Cortex of kidney (tissue), 1 donor: ENCODE measurements at places on chromosomes 5 and 9.

- DNase-seq, result no peak
Measured at GRCh38 chr5:58318468-58318867, 141.4 kb downstream of the PLK2 start.

DNA sequence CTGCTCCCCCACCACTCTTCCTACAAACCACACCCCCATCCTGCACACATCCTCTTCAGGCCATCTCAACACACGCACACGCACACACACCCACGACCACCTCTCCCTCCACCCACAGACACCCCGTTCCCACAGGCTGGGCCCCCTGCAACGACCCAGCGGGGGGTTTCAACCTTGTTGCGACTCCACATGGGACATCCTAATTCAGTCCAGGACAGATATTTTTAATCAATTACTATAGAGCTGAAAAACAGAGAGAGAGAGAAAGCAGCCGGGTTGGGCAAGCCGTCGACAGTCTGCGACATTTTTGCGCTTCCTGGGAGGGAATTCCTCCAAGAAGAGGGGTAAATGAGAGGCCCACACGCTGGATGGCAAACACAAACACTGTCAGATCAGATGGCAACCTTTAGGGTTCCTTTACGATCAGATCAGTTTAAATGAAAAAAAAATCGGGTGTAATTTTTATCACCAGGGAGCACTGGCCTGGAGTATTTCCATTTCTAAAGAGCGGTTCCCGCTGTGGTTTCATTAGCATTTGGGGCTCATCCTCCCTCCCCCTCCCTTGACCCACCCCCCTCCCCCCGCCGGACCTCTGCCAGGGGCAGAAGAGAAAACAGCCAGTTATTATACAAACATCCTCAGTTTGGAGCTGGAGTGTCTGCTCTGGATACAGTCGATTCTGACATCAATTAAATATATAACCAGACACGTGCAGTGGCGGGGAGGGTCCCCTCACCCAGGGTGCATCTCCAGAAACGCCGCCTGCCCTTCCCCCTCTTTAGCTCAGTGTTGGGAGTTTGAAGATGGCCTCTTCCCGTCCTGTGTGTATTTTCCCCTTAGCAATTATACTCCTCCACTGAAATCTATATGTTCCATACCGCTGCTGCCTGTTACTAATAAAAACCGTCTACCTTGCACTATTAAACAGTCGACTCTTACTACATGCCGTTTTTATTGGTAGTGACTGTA, 2.3 kb upstream of the IRX2 start:
- no peak for DNase-seq

- DNase-seq, result no peak
Measured at GRCh38 chr5:71972777-71973473, 134.3 kb upstream of the MAP1B start.

GRCh38 chr5:138664276-138664943, 88.8 kb upstream of the CTNNA1 start:
- no peak for DNase-seq

GRCh38 chr9:130715270-130715669, 21.7 kb downstream of the EXOSC2 start:
- no peak for DNase-seq

- no peak for DNase-seq
Measured at GRCh38 chr5:10528056-10528816, 35.6 kb upstream of the ANKRD33B start.

DNA sequence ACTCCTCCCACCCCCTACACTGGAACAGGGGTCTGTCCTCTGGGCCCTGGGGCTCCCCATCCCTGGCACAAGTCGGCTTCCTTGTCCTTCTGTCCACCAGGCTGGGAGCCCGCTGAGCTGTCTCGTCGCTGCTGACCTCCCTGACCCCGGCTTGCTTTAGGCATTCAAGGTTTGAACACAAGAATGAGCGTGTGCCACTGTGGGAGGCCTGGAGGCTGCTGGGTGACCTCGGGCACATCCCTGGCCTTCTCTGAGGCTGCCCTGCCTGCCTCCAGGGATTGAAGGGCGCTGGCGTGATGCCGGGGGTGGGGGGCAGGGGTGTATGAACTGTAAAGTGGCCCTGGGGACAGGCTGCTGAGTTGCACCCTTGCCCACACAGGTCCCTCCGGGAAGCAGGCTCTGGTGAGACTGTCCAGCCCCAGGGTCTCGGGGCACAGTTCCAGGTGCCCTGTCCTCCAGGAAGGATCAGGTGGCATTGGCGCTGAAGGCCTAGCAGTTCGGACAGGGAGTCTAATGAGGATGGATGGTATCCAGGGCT, 18.2 kb downstream of the FIBCD1 start:
- DNase-seq, result no peak

DNA sequence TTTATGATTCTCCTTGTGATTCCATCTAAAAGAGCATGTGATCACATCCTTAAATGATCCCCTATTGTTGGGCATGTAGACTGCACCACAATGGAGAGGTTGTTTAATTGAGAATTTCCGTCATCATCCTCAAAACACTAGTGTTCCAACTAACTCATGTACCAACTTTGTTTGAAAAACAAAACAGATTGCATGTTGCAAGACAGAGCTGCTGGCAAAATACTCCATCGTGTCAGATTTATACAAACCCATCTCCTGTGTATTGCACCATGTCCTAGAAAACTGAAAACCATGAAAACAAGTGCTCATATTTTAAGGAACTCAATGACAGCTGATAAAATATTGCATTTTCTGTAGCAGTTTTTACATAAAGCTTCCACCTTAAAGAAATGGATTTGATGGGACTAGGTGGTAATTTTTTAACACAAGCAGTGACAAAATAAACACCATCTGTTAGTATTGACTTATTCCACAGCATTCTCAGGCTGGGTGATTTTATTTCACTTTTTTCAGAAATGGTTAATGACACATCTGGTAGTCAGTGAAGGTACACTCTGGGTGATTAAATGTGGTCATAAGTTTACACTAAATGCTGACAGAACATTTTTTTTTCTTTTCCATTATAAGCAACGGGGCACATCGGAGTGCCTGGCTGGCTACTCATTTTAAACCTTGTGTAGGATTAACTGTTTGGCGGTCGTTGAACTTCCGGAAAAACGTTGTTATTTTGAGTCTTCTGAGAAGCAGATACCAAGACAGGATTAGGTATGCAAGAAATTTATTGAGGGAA, 602.9 kb upstream of the WWC1 start:
- no peak for DNase-seq

- DNase-seq, result no peak
Measured at GRCh38 chr5:32298059-32298415, 14.7 kb downstream of the MTMR12 start.

DNA sequence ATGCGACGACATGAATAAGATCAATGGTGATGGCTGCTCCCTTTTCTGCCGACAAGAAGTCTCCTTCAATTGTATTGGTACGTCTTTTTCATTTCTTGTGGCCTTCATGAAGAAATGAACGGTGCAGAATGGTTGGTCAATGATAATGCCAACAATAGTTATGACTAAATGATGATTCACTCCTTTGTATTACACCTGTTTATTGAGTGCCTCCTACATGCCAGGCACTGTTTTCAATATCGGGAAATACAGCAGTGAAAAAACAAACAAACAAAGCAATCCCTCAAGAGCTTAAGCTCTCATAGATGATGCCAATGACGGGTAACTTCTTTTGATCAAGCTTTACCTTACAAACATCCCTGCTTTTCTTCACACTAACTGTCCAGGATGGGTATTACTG, 117.7 kb downstream of the PAPPA start:
- no peak for DNase-seq

DNA sequence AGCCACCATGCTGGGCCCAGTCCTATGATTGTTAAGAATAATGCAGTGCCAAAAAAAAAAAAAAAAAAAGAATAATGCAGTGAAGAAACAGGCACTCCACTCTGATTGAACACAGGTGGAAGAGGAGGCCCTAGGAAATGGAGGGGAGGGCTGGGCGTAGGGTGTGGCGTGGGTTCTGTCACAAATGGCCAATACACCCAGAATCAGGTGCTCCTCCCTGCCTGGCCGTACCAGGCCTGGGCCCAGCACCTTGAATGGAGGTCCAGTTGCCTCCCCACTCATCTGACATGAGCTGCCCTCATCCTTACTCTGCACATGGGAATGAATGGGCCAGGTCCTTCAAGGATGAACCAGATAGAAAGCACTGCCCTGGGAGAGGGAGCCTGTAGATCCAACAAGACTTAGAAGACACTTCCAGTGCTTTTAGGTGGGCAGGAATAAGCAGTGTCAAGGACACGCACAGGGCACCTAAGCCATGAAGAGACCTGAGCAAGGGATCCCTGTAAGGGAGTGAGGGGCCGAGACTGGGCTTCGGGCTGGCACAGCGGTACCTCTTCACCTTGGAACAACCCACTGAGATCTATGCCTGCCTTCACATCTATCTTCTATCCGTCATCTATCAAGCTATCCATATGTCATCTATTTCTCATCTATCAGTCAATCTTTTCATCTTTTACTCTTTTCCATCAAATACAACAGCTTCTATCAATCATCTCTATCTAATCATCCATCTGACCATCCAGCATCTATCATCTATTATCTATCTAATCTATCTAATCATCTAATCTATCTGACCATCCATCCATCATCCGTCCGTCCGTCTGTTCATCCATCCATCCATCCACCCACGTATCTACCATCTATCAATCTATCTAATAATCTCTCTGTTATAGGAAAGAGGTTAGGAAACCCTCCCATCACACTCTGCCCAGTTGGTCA, 15.9 kb downstream of the NINJ1 start:
- DNase-seq, result no peak

- no peak for DNase-seq
Measured at GRCh38 chr5:83253720-83254119, 176.4 kb downstream of the XRCC4 start.

- DNase-seq, result no peak
Measured at GRCh38 chr5:76483433-76483832, 80.3 kb downstream of the IQGAP2 start.

DNA sequence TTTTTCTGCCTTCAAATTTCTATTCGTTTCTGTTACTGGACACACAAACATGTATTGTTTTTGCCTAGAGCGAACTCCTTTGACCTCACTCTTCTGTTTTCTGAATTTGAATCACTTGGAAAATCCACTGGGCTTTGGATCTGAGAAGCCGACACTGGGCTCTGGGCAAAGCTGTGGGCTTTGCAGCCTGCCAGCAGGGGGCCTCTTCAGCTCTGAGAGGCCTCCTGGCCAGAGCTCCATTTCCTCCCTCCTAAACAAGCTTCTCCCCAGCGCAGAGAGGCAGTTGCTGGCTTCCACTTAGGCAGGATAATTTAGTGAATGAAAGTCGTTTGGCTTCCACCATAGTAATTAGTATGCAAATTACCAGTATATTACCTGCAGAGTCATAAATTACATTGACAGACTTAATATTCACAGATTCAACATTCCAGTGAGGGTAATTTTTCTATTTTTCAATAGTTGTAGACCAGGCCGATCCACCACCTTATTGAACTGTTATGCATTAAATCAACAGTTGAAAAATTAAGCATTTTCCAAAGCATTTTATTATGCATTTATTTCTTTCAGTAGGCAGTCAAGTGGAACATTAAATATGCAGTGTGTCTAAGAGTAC, 104.0 kb upstream of the ZNF366 start:
- DNase-seq, result no peak

- no peak for DNase-seq
Measured at GRCh38 chr9:126683698-126684044, 69.9 kb downstream of the LMX1B start.

GRCh38 chr5:131776450-131776849, 20.4 kb downstream of the FNIP1 start:
- no peak for DNase-seq

GRCh38 chr5:7218141-7218540, 177.8 kb upstream of the ADCY2 start:
- no peak for DNase-seq

GRCh38 chr5:31632460-31632859, 6.5 kb upstream of the PDZD2 start:
- DNase-seq, result no peak

DNA sequence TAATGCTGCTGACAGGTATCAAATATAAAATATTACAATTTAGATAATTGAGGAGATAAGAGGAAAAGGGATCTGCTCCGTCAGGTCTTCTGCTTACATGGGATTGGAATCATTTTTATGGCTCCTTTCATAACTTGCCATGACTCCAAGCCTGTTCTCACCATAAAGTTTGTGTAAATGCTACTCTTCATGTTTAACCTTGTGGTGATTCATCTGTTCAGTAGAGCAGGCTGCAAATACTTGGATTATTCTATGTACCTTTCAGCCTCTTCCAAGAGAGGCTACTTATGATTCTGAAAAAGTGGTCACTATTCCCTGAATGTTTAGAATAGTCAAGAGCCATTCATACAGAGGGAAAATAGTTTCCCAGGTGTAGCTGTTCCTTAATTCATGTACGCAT, 66.9 kb downstream of the SLC44A1 start:
- DNase-seq, result no peak

- no peak for DNase-seq
Measured at GRCh38 chr5:122753500-122753899, 21.4 kb upstream of the SNX2 start.

DNA sequence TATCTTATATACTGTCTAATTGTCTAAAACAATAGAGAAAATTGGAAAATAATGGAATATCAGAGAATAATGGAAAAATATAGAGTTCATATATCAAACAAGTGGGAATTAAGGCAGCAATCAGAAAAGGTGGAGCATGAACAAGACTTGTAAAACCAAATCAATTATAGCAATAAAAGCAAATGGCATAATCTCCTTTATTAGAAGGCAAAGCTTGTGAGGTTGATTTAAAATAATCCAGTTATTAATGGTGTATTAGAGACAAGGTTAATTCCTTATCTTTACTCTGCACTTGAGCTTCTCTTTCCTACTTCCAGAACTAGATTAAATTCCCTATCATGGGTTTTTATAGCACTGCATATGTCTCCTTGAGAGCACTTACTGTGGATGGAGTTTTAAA, 64.1 kb downstream of the AMBP start:
- DNase-seq, result no peak

DNA sequence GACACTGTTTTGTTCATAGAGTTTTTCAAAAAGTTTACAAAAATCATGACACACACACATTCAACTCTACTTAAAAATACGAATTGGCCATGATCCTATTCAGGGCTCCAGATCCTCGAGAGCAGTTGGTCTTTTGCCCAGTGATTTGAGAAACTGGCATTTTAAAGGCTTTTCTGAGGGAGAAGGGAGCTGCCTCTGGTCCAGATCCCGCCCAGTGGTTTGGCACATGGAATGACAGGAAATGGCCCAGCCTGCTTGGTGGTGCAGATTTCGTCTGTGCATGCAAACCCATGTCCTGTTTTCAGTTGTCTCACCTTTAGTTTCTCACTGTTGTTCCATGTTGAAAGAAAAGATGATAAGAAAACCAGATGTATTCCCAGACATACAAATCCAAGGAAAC, 3.6 kb downstream of the CAMK4 start:
- DNase-seq, result no peak

DNA sequence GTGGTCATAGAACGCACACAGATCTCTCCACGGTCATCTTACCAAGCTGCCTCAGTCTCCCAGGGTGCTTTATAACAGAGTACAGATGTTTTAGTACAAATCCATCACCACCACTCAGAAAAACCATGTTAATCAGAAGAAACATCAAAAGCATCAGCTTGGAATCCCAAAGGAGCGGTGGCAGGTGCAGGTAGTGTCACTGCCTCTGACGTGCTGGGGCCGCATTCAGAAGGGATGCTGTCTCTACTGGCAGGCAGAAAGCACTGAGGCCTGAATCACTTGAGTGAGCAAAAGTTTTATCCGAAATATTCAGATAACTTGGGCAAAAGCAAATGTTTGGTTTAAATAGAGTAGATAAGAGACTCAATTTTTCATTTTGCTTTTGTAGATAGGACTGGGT, 448.4 kb upstream of the ZNF608 start:
- DNase-seq, result no peak

- no peak for DNase-seq
Measured at GRCh38 chr5:137414112-137414755, 84.9 kb downstream of the SPOCK1 start.

GRCh38 chr5:179261301-179262125, 83.7 kb downstream of the ADAMTS2 start:
- no peak for DNase-seq
